ENCODE measurements at places on chromosomes 11 and 22.
A peak's percentile ranks its signal among the peaks of the same experiment; 100 is the strongest.

DNA sequence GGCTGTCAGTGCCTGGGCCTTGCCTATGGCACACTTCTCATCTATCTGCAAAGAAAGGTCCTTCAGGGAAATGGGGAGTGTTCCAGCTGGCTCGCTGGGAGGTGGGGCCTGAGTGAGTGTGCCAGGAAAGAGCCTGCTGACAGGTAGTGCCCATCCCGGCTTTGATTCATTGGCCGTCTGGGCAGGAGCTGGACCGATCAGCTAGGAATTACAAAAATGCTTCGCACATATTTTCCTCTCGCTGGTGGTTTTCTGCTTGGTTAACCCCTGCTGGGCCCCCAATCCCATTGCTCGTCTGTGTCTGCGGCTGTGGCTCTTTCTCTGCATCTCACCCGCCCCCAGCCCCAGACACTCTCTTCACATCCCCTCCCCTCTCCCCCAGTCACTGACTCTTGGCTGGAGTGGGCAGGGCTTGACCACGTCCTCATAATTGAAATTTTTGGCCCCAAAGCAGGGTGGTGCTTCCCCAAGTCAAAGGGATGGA lies 10.8 kb downstream of the LIF start:
- no peak for DNase-seq

DNA sequence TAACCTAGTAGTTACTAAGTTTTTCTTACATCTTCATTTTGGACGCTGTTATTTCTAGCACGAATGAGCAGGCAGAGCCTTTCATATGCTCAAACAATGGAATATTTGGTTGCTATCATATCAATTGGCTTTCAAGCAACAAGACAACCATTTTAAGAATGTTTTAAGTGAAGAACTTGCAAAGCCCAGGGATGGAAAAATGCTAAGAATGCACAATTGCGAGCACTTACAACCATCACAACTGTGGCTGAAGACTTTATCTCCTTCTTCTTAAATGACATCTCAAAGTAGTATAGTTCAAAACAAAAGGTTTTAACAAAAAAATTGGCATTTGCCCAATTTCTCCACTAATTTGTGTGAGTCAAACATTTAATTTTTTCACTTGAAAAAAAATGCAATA lies 8.3 kb upstream of the MMP1 start:
- DNase-seq: no peak

GRCh38 chr11:128789497-128790150 lies 77.5 kb downstream of the KCNJ1 start:
- DNase-seq: no peak

- DNase-seq: no peak
Measured at GRCh38 chr11:130881475-130882137, 34.7 kb downstream of the SNX19 start.

GRCh38 chr11:79902493-79902892 lies 461.7 kb upstream of the TENM4 start:
- no peak for DNase-seq

GRCh38 chr11:118476676-118477075 lies 40.4 kb downstream of the KMT2A start:
- no peak for DNase-seq

DNA sequence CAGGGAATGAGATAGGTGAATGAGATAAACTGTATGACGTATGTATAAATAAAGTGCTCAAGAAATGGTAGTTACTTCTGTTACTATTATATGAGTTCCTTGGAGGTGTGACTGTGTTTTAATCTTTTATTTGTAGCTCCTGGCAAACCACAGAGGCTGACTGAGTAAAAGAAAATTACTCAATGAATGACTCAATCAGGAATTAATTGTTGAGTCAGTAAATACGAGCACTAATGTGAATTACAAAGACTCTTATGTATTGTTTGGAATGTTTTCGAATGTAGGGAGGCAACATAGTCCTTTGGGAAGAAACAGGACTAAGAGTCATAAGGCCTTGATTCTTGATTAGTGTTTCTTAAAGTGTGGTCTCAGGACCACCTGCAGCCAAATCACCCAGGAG lies 51.1 kb upstream of the BLID start:
- no peak for DNase-seq

DNA sequence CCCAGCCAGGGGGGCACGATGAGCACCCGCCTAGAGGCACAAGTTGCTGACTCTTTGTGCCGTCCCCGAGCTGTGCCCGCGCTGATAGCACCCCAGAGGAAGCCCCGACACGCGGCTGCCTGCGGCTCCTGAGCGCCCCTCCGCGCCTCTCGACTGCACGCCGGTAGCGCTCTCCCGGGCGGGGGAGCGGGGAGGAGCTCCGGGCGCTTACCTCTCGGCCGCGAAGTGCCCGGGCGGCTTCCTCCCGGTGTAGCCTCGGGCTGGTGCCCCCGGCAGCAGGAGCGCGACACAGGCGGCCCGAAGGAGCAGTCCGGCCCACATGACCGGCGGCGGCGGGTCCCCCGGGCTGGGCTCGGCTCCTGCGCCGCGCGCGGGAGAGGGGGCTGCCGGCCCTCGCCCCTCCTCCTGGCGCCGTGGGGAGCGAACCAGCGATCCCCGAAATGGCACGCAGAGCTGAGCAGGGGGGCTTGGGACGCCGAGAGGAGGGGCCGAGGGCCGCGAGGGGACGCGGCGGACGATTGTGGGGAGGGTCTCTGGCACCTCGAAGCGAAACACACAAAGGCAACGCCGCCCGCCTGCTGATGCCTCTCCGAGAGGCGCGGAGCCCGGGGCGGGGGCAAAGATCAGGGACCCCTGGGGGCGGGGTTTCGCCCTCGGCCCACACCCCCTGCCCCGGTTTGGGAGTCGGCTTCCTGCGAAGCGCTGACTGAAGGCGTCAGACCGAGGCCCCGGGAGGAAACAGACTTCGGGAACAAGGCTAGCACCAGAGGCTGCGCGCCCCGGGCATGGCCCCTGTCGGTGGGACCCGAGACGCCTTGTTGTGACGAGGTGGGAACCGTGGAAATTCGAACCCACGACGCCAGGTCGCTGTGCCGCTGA lies at the start of gene VWCE:
VWCE (minus strand) TSS at position 600 of the 879 bp plus-strand sequence; CDS start at position 321, 279 bp downstream.
- DNase-seq: peak; percentile 31

DNA sequence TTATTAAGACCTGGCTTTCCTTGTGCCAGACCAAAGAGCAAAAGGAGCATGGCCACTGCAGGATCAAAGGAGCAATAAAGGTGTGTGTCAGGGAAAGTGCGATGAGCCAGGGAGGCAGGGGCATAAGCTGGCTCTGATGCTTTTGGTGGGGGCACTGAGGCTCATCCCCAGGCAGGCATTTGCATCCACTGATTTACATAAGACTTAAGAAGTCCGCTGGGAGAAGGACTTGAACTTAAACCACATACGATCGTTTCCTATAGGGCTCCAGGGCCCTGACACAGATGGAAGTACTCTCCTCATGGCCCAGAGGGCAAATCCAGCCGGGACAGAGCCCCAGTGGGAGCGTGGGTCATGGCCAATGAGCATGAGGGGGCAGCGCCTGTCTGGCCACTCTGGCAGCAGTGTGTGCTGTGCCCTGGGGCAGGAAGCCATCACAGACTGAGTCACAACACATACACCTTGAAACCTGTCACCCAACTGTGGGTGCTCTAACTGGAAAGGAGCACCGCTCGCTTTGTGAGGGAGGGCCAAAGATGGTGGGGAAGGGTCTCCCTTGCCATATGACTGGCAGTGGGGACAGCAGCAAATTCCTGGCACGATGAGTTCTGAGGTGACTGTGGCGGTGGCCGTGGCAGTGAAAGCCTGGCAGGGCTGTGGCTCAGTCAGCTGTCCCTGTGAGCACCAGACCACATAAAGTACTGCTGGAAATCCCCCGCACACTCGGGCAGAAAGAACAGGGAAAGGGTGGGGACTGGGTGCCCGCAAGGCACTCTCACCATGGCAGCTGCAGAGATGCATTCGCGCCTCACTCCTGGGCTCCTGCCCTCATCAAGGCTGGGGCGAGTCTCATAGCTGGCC lies 79.4 kb upstream of the LMO1 start:
- DNase-seq: no peak

DNA sequence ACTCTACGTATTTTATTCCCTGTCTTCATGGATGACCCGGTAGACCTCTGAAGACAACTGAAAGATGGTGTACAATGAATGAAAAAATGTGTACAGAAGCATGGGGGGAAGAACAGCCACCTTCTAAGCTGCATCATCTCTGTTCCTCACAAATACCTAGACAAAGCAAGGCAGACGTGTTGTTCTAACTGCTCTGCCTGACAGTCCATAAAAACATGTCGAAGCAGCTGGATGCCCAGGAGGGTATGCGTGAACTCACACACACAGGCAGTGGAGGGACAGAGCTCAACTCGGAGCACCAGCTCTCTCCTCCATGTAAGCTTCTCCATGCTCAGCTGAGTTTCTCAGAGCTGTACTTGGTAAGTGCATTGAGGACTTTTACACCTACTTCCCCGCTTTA lies 327.4 kb downstream of the CTTN start:
- DNase-seq: no peak

GRCh38 chr11:86477495-86478155 lies 102.9 kb downstream of the CCDC81 start:
- no peak for DNase-seq

GRCh38 chr11:65814986-65815565 lies 18.7 kb upstream of the SNX32 start:
- no peak for DNase-seq

DNA sequence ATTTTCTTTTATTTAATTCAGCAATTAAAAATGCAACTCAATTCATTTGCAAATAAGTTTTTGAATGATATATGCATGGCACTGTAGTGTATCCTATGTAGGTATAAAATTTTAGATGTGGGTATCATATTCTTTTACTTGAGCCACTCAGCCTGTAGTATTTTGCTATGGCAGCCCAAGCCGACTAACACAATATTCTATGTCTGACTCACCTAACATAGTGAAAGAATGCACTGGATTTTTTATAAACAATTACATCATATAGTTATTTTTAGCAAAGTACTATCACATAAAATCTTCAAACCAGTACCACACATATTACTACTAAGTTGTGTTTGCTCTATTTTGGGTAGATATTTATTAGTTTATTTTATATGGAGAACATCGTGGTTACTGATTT lies 21.9 kb upstream of the GRIA4 start:
- DNase-seq: no peak

- DNase-seq: no peak
Measured at GRCh38 chr11:32430568-32431381, 4.6 kb downstream of the WT1 start.

DNA sequence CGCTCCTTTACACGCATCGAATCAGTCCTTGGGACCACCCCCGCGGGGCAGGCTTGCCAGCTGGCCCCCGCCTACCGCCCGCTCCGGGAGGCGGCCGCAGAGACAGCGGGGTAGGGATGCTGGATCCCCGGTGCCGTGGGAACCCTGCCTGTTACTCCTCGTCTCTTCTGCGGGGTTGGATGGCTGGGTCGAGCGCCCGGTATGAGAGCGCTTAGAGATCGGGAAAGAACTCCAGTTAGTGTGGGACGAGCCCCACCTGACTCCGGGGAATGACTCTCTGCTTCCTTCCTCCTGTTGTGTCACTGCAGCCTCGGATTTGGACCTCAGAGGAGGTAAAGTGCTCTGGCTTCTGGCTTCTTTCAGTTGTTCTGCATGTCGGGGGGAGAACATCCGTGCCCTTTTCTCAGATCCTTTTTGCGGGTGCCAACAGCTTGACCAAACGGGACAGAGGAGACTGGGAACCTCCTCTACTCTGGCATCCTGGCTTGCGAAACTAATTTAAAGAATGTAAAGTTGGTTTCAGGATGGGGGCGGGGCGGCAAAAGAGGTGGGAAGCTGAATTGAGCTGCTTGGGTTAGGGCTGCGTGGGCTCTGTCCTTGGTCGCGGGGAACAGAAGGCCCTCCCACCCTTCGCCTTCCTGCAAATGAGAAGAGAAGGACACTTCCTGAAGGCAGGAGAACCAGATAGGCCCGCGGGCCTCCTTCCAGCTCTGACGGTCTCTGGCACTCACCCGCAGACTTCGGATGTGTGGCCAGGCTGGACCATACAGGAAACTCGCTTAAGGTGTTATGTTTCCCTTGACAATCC lies 938 bp downstream of the LAYN start:
- DNase-seq: no peak
